NCI-H345 (cell line): ENCODE measurements at places on chromosomes 5 and 9.

DNA sequence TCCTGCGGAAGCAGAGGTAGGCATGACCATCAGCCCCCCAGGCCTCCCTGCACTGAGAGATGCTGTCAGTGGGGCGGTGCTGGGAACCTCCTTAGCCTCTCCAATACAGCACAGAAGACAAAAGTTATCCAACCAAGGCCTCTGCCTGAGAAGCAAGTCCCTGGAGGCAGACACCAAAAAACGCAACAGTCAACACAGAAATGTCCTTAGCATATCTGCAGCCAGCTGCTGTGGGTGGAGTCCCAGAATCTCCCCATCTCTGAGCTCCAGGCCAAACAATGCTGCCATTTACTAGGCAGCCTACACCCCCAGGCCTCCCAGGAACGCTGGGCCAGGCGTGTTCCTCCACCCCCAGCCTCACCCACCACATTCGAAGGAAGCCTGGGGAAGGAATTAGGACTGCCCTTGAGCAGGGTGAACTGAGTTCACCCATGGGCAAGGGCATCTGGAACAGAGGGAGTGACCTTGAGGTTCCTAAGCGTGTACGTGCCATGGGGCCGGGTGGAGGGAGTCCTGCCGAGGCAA lies 43.7 kb downstream of the STK10 start:
- no peak for DNase-seq

DNA sequence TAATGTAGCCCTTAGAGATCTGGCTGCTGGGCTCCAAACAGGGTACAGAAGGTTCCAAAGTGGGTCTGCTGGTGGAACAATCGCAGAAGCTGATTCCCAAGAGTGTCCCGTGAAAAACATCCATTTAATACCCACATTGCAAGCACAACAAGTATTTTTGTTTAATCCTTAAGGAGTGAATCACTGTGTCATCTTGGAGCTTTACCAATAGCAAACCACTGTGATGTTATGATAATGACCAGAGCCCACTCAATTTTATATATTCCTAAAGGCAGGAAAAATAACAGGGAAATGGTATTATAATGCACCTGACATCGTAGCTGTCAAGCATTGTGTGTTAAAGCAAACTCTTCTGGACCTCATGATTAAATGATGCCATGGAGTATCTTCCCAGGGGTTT lies 291.9 kb downstream of the FBXL7 start:
- DNase-seq, result no peak

DNA sequence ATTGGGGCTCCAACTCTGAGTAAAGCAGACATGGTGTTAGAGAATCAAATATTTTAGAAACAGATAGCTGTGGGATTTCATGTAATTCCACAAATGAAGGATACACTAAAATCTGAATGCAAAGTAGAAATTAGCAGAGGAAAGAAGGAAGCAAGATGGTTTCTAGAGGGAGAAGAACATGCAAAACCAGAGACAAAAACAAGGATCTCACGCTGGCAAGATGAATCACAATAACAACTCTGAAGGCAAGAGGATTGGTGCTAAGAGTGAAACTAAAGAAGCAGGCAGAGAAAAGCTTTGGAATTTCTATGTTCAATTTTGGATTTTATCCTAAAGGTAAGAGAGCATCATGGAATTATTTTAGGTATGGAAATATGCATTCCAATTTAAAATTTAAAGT lies 857.2 kb upstream of the COX7C start:
- no peak for DNase-seq

DNA sequence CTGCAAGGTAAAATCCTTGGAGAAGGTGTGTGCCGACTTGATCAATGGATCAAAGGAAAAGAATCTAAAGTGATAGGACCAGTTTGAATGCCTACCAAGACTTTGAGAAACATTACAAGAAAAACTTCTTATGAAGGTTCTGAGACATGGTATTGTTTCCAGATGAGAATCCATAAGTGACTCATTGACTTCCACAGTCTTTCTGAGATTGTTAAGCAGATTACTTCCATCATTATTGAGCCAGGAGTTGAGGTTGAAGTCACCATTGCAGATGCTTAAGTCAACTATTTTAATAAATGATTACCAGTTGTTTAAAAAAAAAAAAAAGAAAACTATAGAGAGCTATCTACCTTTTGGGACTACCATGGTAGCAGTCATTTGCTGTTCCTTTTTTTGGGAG lies 7.0 kb downstream of the LNPEP start:
- no peak for DNase-seq

GRCh38 chr9:5355817-5356216 lies 16.1 kb upstream of the RLN1 start:
- DNase-seq, result no peak

GRCh38 chr5:93621327-93621798 lies 38.3 kb downstream of the NR2F1 start:
- peak; percentile 90 for DNase-seq

GRCh38 chr5:151058891-151059489 lies 21.8 kb downstream of the TNIP1 start:
- no peak for DNase-seq

DNA sequence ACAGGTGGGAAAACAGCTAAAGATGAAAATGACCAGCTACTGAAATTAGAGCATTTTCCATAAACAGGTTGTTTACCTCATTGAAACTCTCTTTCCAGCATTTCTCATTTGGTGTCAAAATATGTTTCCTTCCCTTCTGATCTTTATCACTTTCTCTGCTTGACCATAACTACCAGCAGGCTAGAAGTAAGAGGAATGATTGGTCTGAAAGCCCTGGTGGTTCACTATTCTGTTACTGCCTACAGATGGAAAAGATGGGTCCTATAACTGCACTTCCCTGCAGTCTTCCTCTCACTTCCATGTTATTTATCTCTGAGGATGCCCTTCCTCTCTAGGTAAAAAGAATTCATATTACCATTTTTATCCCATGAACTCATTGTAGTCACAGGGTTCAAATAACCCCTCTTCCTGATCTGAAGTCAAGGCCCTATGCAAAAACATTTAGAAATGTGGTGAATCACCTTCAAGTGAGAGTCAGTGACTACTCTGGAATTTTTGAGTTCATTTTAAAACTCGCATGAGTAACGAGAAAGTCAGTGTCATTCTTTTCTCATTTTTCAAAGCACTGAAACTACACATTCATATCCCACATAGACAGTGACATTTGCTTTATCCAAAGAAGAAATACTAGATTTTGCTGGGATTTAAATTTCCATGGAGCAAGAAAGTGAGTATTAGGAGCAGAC lies 51.7 kb downstream of the ZNF474 start:
- DNase-seq, result no peak

DNA sequence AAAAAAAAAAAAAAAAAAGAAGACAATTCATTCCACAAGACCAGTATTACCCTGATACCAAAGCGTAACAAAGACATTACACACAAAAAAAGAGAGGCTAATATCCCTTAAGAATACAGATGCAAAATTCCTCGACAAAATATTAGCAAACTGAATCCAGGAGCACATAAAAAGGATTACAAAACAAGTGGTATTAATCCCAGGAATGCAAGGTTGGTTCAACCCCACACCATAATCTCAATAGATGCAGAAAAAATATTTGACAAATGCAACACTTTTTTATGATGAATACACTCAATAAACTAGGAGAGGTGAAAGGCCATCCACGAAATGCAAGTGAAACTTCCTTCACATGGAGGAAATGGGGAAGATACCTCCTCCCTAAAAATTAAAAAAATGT lies 80.1 kb upstream of the TLR4 start:
- no peak for DNase-seq

DNA sequence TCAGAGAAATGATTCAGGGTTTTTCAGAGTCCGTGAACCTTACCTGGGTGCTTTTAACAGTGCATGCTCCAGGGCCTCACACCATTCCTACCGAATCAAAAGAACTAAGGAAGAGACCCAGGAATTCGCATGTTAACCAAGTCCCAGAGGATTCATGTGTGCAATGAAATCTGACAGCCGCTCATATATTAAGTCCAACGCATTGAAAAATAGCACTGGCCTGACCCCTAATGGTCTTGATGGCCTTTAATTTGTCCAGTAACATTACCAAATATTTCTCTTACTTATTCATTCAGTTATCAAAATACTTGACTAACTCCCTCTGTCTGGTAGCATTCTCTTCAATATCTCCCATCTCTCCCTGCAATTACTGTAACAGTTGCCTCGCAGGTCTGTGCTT lies 55.0 kb upstream of the MARCHF11 start:
- DNase-seq, result no peak

DNA sequence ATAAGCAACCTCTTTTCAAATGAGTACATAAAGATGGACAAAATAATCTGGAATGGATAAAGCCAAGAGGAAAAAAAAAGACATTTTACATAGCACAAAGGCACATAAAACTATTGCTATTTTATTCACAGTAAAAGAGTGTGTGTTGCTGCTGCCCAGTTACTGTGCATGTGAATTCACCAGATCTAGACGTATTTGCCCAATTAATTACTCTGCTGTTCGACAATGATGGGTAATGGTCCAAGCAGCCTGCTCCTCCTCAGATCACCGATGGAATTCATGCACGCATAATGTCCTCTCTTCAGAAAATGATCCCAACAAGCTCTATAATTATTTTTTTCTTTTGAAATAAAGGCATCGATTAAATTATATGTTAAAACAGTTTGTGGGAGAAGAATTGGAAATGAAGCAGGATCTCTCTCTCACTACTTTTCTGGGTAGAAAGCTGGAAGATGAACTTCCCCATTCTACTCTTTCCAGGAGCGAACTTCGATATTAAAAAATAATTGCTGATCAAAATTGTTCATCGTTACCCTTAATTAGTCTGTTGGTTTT lies 357.4 kb upstream of the CCNH start:
- no peak for DNase-seq
